ENCODE measurements at places on chromosomes 6 and 20.

GRCh38 chr6:162123797-162124196 is 603.8 kb downstream of the PRKN start:
- no peak for DNase-seq

DNA sequence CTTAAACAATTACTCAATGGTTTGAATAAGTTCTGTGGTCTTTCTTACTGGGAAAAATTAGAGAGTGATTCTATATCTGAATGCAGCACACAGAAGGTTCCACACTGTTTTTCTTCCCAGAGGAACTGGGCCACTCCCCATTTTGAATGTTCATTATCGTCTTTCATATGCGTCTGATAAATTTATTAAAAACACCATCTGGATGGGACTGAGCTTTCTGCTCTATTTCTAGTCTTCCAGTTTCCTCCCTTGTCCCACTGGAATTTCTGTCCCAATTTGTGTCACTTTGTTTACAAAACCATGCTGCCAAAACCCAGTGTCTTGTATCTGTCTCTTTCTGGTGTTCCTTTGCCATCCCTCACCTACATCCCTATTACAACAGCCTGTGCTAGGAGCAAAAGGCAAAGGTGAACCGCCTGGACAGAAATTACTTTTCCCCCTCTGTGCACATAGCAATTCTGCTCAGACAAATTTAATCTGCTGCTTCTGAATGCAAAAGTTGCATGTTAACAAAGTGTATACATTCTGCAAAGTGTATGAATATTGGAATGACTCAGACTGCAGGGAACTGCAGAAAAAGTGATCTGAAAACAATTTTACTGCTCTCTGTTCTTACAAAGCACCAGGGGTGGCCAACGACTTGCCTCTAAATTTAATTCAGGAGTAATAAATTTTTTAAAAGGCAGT is 333.6 kb downstream of the BTBD9 start:
- no peak for DNase-seq

GRCh38 chr6:28542440-28543296 is 17.0 kb downstream of the GPX5 start:
- DNase-seq: peak; percentile 39

GRCh38 chr6:151701911-151702562 is 105.4 kb upstream of the ESR1 start:
- DNase-seq: no peak

- no peak for DNase-seq
Observed at GRCh38 chr20:4956200-4956810, 45.0 kb downstream of the SLC23A2 start.

DNA sequence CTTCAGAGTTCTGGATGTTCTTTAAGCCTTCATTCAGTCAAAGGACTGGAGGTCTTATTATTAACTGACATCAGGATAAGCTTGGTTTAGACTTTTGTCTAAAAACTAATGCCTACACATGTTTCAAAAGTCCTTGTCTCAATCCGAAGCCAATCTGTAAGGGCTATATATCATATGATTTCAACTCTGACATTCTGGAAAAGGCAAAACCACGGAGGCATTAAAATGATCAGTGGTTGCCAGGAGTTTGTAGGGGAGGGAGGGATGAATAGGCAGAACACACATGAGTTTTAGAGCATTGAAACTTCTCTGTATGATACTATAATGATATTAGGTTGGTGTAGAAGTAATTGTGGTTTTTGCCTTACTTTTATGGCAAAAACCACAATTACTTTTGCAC is 1285.8 kb upstream of the CITED2 start:
- no peak for DNase-seq

DNA sequence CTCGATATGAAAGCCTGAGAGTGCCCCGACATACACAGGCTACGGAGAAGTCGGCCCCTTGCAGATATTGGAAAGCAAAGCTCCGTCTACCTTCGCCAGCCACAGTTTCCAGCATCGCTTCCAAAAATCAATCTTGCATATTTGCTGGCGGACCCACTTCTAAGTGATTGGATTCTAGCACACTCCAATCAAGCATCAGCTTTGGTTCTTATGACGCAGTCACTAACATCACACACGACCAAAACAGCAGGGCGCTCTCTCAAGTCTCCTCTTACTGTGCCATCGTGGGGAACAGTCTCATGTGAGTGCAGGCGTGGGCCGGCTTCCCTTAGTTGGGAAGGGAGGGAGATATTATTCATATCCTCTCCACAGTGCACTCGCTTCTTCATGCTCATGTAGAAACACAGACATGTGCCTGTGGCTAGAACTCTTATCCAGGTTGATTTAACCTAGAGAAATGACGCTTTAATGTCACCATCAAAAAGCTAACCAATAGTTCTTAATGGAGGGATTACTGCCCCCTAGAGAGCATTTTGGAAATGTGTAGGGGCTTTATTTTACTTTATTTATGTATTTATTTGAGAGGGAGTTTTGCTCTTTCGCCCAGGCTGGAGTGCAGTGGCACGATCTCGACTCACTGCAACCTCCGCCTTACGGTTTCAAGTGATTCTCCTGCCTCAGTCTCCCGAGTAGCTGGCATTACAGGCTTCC is 229.8 kb downstream of the SOD2 start:
- DNase-seq: no peak

DNA sequence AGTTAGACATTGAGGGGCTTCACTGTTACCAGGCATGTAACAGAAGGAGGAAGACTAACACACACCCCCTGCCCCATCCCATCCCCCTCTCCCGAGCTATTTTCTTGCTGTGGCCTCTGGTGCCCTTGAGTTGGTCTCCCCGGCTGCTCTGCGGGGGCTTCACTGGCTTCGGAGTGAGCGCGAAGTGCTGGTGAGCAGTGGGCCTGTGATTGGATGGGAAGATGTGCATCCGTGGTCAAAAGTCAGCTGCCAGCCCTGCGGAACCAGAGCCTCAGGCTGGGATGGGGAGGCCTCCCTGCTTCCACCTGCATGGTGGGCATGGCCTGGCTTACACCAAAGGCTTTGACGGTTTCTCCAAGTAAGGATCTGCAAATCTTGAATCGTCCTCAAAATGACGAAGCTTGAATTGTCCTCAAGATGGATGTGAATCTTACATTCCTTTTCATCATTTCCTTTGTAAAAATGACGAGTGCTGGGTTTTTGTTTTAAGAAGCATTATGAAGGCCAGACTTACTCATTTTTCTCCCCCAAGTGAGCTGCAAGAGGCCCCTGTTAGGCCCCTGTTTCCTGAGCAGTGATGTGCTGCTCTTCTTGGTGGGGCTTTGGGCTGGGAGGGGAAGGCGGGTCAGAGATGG is 23.7 kb downstream of the SPATA2 start:
- no peak for DNase-seq

GRCh38 chr6:99522531-99522930 is 7.3 kb upstream of the USP45 start:
- DNase-seq: no peak

DNA sequence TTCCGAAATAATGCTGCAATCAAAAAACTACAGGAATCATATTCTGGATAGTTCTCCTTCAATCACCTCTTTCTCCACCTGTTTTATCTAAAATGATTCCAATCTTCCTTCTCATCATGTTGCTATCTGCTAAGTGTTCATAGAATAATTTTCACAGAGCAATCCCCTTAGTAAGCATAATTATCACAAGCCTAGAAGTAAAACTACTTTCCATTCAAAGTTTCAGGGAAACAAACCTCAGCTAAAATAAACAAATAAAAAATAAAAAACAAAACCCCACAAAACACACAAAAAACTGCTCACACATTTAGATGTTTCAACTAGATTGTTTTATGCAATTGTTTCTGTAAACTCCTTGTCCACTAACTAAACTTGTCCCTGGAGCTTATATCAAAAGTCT is 291.2 kb downstream of the PHACTR1 start:
- DNase-seq: no peak

GRCh38 chr6:24583463-24584381 is 62.3 kb downstream of the KIAA0319 start:
- DNase-seq: peak; percentile 59

DNA sequence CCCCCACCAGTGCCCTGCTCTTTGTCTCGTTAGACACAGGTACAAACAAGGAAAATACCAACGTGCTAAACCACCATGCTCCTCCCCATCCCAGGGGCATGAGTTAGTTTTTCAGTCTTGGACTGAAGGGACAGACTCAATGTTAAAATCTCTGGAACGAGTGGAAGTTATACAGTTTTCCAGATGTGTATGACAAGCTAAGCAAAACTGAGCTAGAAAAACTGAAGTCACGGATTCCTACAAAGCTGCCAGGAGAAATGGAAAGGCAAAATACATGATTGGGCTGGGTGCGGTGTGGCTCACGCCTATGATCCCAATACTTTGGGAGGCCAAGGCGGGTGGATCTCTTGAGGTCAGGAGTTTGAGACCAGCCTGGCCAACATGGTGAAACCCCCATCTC is 34.3 kb upstream of the QKI start:
- DNase-seq: no peak

DNA sequence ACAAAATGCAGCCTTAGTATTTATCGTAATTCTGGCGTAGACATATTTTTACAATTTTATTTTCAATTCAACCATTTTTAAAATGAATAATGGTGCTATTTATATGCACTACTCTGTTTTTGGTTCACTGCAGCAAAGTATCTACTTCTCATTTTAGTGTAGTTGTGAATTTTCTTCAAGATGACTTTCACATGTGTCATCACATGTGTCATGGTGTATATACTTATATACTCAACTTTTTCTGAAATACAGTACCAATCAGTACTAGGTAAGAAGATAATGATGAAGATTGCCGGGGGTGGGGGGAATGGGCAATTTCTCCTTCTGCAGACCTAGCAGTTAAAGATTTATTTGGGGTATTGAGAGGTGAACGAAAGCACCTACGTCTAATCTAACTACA is 634.5 kb downstream of the PHF3 start:
- no peak for DNase-seq

- DNase-seq: no peak
Observed at GRCh38 chr6:1625794-1626435, 16.2 kb downstream of the FOXC1 start.

DNA sequence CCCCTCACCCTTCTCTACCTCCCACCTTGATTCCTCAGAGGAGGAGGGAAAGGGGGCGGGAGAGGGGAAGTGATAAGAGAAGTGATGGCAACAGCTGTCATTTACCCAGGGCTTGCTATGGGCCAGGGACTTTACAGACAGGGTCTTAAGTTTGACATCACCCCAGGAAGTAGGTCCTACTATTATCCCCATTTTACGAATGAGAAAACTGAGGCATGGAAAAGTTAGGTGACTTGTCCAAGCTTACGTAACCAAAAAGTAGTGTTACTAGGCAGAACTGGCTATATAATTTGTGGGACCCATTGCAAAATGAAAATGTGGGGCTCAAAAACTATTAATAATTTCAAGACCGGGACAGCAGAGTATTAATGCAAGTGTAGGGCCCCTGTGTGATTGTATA is 10.5 kb upstream of the FANCE start:
- DNase-seq: no peak

- no peak for DNase-seq
Observed at GRCh38 chr6:87066449-87067333, 28.2 kb downstream of the CGA start.

DNA sequence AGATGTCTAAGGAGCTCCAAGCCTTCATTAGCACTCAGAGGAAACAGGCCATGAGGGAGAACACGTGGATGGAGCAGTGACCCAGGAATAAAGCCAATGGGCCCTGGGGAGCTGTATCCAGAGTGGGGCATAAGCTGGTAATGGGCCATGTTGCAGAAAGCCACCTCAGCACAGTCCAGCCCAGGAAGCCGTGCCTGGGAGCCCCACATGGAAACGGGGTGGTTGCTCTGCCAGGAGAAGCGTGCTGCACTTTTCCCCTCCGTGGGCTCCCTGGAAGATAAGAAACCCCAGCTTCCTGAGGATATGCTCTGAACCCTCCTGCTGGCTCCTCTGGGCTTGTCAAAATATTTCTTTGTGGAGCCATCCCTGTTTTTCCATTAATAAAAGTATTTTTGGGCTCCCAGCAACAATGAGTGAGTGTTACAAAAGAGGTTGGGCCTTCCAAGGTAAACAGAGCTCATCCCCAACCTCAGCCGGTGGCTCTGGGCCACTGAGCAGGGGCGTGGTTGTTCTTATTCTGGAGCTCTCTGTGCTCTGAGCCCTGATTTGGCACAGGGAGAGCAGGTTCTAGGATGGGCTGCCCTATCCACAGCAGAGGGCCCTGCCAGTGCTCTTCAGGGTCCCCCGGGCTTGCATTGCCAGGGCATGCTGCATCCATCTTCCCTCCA is 31.2 kb upstream of the NFATC2 start:
- DNase-seq: no peak

DNA sequence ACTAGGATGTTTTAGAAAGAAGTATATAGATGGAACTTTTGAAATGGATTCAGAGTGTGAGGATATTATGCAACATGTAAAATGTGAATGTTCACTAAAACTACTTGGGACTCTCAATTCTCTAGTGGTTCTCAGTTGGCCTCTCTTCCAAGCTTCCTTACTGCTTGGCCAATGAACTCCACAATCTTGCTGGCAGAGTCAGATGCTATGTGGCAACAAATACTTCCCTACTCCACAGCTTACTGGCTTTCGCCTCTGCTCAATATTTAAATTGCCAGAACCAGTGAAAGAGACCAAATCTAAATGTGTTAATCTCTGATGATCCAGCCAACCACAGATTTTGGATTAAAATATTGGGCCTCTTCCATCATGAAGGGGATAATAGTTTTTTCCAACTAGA is 138.4 kb downstream of the HTR1B start:
- DNase-seq: no peak

GRCh38 chr6:37819802-37820717 is 533 bp downstream of the ZFAND3 start:
- peak; percentile 42 for DNase-seq

- no peak for DNase-seq
Observed at GRCh38 chr6:30227763-30228487, 14.7 kb upstream of the TRIM26 start.

DNA sequence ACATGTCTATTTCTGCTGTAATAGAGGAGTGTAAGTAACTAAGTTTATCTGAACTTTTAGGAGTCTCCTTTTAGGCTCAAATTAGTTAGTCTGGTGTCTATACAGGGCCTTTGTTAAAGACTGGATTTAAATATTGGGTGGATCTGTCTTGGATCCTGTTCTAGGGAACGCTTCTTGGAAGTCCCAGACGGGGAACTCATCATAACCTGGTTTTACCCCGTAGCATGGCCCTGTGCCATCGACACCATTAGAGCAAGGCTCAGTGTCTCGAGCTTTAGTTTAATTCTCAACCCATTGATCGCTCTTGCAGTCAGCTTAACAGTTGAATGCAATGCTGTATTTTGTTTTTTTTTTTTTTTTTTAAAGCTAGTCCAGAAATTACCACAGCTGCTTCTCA is 89.9 kb downstream of the CARMIL1 start:
- no peak for DNase-seq

GRCh38 chr6:112154711-112155110 is 67.3 kb downstream of the FAM229B start:
- DNase-seq: no peak

DNA sequence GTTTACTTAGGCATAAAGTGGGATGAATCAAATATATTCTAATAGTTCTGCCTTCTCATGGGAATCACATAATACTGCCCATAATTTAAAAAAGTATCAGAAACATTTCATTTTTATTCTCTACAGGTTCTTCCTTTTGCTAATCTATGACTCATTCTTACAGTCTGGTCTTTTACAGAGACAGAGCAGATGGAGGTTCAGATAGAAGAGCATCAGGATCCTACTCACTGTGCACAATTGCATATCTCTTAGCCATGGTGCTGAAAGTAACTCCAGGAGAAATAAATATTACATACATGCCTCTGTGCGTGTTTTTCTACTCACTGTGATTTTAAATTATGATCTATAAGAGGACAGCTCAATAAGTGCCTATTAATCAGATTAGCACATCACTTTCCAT is 16.3 kb upstream of the OR2B6 start:
- DNase-seq: no peak

Data from activated T-cell treated with anti-CD3 and anti-CD28 coated beads for 48 hours (primary cell).